ENCODE measurements at places on chromosomes 13 and 19. TPM values are rescaled to one million over a fixed set of nuclear protein-coding genes. Genes with fewer than 3 reads are reported as not detected.

CGB3 gene
- total RNA-seq: not detected

FCAR gene
- total RNA-seq: not detected

MAST1 gene
- 22.6 TPM for total RNA-seq

ZNF414 gene
- not detected for total RNA-seq

ZNF665 gene
- total RNA-seq: not detected

ZNF829 gene
- total RNA-seq: not detected

CATSPERD gene
- not detected for total RNA-seq

GRCh38 chr13:102236830-102237229 lies 165.0 kb downstream of the FGF14 start:
- peak; percentile 71 for DNase-seq

- DNase-seq: peak; percentile 67
Observed at GRCh38 chr19:12802267-12803106, 618 bp downstream of the THSD8 start.

DNA sequence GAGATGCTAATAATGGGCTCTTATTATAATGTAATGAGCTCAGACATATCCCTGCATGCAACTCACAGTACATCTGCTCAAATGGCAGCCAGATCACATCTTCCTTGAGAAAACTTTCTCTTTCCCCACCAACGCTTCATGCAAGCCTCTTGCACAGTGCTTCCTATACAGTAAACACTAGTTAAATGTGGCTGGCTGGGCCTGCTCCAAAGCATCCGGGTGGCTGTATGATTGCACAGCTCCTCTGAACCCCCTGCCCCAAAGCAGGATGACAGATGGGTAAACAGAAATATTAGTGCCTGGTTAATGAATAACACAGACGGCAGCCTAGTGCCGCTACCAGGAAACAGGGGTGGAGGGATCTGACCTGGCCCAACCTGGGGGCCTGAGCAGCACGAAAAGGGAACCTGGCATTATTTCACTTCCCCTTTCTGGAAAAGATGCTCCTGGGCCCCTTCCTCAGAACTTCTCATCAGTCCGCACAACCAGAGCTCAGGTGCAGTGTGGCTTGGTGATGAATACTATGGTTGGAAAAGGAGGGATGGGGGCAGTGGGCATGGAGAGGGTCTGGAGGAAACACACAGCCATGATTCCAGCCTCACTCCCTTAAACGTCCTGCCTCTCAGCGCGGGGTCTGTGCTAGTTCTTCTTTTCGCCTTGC lies 10.8 kb downstream of the FFAR2 start:
- no peak for DNase-seq

DNA sequence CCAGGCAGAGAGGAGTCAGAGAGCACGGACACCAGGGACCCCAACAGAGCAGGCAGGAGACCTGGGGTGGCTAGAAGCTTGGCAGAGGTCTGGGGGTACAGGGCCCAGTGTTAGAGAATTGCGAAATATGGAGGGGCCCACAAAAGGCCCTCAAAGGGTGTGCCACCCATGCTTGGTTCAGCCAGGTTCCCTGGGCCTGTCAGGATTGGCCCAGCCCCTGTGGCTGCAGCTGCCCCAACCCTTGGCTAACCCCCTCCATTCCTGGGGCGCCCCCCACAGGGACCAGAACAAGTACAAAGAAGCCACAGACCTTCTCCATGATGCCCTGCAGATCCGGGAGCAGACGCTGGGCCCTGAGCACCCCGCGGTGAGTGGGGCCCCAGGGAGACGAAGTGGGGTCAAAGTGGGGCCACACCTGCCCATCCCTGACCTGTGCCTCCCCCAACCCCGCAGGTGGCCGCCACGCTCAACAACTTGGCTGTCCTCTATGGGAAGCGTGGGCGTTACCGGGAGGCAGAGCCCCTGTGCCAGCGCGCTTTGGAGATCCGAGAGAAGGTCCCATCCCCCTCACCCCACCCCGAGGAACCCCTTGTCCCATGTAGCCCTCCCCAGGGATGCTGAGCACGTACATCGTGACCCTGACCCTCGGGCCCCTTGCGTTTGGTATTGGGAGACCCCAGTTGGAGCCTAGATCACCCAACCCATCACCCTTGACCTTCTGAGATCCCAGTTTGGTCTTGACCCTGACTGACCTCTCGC lies 8.0 kb downstream of the KLC3 start:
- DNase-seq: no peak

DNA sequence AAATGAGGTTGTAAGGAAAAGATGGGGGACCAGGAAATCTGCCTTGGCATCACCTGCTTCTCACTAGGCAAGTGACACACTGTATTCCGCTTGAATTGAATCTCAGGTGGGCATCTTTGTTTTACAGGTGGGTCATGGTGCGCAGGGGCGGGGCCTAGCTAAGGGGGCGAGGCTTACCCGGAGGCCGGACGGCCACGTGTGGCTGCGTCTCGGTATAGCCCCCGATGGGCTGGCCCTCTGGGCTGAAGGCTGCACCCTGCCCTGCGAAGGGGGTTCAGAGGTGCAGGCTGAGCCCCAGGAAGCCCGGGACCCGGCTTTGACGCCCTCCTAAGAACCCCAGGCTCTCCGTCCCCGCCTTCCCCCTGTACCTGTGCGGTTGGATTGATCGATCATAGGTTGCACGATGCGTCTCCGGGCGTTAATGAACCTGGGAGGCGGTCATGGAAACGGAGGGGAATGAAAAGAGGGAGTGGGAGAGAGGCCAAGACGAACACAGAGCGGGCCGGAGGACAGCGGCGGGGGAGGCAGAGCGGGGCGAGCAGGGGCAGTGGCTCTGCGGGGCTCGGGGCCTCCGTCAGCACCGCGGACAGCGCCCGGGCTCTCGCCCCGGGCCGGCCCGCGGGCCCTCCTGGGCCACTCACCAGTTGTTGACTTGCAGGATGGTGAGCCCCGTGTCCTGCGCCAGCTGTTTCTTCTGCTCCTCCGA lies 12.5 kb downstream of the MEIS3 start:
- DNase-seq: no peak

- DNase-seq: no peak
Observed at GRCh38 chr13:108877300-108877699, 247.9 kb downstream of the MYO16 start.

- no peak for DNase-seq
Observed at GRCh38 chr19:12607631-12608030, 3.0 kb downstream of the ZNF490 start.

- DNase-seq: no peak
Observed at GRCh38 chr13:27627380-27627779, 5.7 kb downstream of the POLR1D start.

GRCh38 chr13:20024702-20025101 lies 66.2 kb downstream of the ZMYM2 start:
- no peak for DNase-seq

GRCh38 chr19:8615024-8615423 lies 4.5 kb upstream of the ADAMTS10 start:
- no peak for DNase-seq

DNA sequence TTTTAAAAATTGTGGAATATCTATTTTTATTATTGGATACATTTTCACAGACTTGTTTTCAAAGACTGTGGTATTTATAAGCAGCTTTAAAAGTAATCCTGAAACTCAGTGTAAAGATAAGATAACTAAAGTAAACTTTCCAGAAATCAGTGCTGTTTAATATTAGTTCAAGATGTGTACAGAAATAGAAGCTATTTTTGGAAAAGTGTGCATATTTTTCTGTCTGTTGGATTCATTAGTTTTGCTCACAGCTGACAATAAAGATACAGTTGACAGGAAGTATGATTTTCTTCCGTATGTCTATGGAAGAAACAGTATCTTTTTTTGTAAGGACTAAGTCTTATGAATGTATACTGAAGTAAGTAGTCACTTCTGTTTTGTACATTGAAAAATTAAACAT lies 85.9 kb downstream of the GJA3 start:
- DNase-seq: no peak

- no peak for DNase-seq
Observed at GRCh38 chr19:47074621-47075020, 26.2 kb upstream of the TMEM160 start.

DNA sequence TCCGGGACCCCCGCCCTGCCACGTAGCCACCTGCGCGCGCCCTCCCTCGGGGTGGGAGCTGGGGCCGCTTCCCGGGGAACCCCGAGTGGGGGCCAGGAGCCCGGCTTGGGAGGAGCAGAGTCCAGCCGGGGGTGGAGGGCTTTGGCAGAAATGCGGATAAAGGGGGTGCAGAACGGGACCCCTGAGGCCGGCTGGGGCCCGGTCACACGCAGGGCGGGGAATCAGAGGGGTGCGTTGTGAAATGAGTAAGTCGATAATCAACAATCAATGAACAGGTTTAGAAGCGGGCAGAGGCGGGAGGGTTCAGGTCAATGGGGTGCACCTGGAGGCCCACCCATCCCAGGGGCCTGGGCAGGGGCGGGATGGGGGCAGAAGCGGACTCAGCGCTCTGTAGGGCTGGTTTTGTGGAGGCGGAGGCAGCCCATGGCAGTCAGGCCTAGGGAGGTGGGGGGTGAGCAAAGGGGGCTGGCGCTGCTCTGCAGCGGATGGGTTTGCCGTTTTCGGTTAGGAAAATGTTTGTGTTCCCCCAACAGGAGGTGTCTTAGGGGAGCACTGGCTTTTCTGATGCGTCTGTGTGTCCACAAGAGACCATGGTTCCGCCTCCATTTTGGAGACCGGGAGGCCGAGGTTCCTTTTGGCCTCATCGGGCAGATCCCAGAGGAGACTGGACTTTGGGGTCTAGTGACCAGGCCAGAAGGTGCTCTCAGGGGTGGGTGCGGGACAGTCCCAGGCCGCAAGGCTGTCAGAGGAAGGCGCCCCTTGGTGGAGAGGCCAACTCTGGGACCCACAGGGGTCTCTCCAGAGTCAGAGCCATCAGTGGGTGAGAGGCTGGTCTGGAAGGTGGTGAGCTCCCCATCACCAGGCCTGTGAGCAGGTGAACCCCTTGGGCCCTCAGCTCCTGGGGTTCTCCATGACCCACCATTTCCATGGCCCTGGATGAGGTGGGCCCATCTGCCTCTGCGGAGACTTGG lies 683 bp upstream of the DIRAS1 start:
- no peak for DNase-seq

DNA sequence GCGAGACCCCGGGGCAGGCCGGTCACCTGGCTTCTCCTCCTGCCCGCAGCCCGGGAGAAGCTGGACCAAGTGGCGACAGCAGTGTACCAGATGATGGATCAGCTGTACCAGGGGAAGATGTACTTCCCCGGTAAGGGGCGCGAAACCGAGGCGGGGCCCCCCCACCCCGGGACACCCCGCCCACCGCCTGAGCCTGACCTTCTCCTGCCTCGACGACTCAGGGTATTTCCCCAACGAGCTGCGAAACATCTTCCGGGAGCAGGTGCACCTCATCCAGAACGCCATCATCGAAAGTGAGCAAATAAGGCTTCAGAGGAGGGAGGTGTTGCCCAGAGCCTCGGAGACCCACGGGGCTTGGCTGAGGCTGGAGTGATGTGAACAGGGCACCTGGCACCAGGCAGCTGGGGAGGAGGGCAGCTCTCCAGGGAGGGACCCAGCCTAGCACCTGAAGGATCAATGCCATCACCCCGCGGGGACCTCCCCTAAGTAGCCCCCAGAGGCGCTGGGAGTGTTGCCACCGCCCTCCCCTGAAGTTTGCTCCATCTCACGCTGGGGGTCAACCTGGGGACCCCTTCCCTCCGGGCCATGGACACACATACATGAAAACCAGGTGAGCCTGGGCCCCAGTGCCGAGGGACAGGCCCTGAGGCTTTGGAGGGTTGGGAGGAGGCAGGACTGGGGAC lies 629 bp downstream of the IZUMO4 start:
- no peak for DNase-seq

DNA sequence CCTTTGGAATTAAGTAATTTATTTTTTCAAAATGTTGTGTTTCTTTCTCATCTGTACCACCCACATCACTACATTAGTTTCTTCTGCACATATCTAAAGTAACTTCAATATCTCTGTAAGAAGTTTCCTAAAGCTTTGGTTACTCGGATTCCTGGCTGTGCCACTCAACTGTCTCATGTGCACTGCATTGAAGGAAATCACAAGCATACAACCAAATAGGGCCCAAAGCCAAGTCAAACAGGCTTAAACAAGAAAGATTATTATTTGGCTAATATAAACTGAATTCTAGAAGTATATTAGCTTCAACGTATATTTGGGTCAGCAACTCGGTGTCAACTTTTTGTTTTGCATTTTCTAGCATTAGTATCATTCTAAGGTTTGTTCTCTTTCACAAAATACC lies 1647.6 kb upstream of the SPRY2 start:
- DNase-seq: no peak

DNA sequence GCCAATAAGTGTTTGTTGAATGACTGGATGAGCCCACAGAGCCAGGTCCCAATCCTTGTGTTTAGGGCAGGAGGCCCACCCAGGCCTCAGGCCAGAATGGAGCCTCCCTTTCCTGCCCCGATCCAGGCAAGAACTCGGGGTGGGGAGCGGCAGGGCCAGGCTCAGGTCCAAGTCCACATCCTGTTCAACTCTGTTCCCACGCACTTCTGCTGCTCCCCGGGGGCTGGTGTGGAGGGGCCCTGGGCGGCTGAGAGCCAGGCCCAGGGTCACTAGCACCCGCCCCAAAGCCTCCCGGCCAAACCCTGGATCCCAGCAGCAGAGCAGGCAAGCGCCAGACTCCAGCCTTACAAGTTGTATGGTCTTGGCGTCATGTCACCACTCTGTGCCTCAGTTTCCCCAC lies 8.0 kb downstream of the ANGPTL8 start:
- DNase-seq: no peak

DNA sequence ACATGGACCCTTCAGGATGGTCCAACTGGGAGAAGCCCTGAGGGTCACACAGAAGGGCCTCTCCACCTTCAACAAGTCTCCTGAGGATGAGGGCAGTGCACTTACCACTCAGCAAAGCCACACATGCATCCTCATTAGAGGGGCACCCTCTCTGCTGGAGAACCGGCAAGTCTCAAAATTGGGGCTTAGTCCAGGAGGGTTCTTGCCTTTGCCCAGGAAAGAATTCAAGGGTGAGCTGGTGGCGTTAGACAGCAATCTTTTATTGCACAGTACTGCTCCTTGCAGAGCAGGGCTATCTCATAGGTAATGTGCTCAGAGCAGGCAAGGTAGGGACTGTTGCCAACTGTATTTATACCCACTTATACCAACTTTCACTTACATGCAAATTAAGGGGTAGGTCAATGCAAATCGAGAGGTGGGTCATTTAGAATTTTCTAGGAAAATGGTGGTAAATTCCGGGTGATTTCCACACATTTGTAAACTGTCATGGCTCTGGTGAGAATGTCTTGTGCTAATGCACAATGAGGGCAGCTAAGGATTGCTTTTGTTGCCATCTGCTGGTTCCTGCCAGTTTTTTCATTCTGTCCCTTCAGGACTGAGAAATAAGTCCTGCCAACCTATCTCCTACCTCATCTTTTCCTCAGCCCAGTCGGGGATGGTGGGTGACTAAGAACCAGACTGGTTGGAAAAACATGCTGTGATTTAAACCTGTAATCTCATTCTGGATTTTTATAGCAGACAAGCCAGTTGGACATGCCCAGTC lies 27.8 kb upstream of the IGSF23 start:
- no peak for DNase-seq

DNA sequence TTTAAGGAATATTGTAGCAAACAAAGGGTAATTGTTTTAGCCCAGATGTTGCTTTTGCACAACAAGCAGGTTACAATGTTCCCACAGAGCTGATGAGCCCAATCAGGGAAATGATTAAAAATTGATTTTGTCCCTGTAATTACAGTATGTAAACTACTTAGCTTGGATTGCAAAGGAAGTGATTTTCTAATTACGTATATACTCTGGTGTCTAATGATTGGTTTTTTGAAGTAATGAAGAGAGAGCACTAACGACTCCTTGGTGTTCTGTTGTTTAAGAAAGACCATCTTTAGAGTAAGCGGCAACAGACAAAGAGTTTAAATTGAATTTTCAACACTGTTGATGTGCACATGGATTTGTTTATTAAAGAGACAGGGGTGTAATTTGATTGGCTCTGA lies 95.3 kb upstream of the ZNF536 start:
- no peak for DNase-seq

GRCh38 chr13:105702441-105702840 lies 833.0 kb downstream of the EFNB2 start:
- DNase-seq: no peak

GRCh38 chr19:1465191-1466016 lies 13.6 kb downstream of the C19orf25 start:
- DNase-seq: peak; percentile 83
